ENCODE measurements at places on chromosomes 7 and 10.

DNA sequence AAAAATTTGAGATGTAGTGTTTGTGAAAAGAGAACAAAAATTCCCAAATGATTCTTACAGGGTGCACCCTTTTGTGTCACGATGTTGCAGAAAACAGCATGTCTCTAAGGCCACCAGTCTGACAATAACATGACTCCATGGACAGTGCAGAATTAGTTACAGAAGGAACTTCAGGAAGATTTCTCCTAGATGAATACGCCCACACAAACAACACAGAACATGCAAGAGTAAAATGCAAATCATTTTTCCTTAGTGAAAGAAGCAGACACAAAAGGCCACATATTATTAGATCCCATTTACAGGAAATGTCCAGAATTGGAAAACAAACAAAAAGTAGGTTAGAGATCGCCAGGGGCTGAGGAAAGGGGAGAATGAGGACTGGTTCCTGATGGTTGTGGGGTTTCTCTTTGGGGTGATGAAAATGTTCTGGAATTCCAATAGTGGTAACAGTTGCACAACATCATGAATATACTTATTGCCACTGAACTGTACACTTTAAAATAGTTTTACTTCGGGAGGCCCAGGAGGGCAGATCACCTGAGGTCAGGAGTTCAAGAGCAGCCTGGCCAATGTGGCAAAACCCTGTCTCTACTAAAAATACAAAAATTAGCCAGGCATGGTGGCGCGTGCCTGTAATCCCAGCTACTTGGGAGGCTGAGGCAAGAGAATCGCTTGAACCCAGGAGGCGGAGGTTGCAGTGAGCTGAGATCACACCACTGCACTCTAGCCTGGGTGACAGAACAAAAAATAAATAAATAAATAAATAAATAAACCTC is 10.2 kb downstream of the ZC3HAV1 start:
- no peak for DNase-seq

- DNase-seq, result no peak
These were observed 94.8 kb upstream of the HDAC9 start for GRCh38 chr7:18400726-18401125.

- DNase-seq, result no peak
These were observed 28.3 kb upstream of the CCDC6 start for GRCh38 chr10:59934701-59935100.

- DNase-seq, result no peak
These were observed 98.0 kb downstream of the NPY start for GRCh38 chr7:24381894-24382505.

DNA sequence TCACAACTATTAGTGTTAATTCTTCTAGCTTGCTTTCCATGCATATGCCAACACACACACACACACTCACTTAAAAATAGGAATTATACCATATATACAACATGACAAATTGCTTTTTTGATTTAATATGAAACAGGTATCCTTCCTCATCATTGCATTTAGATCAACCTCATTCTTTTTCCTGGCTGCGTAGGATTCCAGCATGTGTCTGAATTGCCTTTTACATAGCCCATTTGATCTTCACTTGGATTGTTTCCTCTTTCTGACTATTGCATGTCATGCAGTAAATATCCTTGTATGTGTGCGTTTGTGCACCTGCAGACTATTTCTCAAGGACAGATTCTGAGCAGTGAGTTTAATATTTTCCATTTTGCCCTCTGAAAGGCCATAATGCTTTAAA is 28.2 kb downstream of the TACR2 start:
- DNase-seq, result no peak

GRCh38 chr10:77949167-77949566 is 22.6 kb upstream of the DLG5 start:
- no peak for DNase-seq

DNA sequence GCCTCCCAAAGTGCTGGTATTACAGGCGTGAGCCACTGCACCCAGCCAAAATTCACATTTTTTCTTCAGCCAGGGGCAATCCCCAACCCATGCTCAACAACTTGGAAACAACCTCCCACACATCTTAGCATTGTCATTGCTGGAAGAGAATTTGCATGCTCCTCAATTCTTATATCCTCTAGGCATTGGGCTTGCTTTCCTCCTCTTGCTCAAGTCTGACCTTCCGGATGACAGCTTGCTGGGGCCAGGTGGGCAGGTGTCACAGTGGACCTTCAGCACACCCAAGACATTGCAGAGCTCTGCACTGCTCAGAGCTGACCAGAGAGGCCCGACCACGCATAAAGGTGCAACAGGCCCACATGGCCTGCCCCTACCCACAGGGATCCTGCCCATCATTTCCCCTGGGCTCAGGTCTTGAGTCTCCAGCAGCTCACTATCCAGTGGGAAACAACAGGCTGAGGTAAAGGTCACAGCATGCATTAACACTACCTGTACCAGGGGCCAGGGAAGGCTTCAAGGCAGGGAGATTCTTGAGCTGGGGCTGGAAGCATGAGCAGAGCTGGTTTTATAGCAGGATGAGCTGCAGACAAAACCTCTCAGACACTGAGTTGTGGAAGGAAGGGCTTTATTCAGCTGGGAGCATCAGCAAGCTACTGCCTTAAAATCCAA is 6.8 kb upstream of the GPR15LG start:
- no peak for DNase-seq

- no peak for DNase-seq
These were observed 186.0 kb upstream of the TCF7L2 start for GRCh38 chr10:112763916-112764520.

GRCh38 chr10:76643511-76643911 is 994.1 kb downstream of the KCNMA1 start:
- DNase-seq, result no peak

GRCh38 chr7:35437619-35438275 is 183.8 kb upstream of the TBX20 start:
- DNase-seq, result no peak

DNA sequence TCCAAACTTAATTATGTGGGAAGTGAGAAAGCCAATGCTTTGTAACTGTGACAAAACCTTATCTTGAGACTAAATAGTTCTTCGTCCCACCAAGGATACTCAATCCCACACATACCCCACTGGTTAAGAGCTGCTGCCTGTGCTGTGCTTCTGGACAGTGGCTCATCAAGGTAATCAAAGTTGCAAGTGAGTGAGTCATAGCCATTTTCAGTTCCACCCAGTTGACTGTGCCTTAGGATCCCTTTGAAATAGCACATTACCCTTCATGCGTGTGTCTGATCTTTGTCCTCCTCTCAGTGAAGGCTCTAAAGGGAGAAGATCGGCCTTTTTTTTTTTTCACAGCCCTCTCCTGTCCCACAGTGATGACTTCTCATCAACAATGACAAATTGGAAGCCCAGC is 706.0 kb upstream of the AUTS2 start:
- no peak for DNase-seq

All from stimulated activated CD4-positive, alpha-beta T cell treated with anti-CD3 and anti-CD28 coated beads, Interleukin-2, amount 100 ng/mL, for 48 hours (primary cell).